CD8-positive, alpha-beta T cell (primary cell): ENCODE measurements at places on chromosomes 11 and 22.

- no peak for DNase-seq
These were observed 154.1 kb downstream of the AASDHPPT start for GRCh38 chr11:106231591-106231990.

GRCh38 chr22:20257212-20258020 is 10.7 kb downstream of the RTN4R start:
- no peak for DNase-seq

GRCh38 chr11:101269990-101270660 is 140.5 kb upstream of the PGR start:
- no peak for DNase-seq

DNA sequence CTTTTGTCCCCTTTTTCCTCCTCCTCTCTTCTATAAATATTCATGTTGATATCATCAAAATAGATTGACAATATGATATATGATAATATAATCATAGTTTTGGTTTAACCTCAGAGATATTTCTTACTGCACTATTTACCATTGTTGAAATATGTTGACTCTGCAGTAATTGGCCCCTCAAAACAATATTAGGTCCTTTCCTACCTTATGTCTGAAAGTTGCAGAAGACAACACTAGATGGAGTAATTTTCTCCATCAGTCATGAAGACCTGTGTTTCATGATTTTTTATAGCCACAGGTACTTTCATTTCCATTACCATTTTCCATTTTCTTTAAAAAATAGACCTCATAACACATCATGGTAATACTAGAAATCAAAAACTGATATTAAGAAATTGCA is 284.4 kb downstream of the LUZP2 start:
- DNase-seq = no peak

GRCh38 chr11:6889835-6890234 is 2.5 kb downstream of the OR2D2 start:
- DNase-seq = no peak

DNA sequence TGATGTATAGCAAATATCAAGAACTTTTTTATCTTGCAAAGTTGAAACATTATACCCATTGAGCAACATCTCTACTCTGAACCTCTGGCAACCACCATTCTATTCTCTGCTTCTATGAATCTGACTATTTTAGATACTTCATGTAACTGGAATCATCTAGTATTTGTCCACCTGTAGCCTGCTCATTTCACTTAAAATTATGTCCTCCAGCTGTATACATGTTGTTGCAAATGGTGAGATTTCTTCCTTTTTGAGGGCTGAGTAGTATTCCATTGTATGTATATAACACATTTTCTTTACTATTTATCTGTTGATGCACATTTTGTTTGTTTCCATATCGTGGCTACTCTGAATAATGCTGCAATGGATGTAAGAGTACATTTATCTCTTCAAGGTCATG is 476.3 kb upstream of the LRRC4C start:
- DNase-seq = no peak

GRCh38 chr22:17929909-17930308 is 94.5 kb downstream of the MICAL3 start:
- DNase-seq = no peak

- no peak for DNase-seq
These were observed 49.2 kb upstream of the KCNQ1OT1 start for GRCh38 chr11:2748814-2749554.

DNA sequence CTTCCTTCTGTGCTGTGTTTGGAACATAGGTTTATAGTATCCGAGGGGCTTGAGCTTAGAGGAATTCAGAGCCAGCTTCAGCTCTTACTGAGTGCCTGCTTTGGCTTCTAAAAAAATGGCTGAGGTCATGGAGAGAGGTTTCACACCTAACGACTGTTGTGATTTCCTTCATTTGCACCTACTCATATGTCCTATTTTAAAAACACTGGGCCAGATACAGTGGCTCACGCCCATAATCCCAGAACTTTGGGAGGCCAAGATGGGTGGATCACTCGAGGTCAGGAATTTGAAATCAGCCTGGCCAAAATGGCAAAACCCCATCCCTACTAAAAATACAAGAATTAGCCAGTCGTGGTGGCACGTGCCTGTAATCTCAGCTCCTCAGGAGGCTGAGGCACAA is 38.3 kb upstream of the SYT13 start:
- DNase-seq = no peak

DNA sequence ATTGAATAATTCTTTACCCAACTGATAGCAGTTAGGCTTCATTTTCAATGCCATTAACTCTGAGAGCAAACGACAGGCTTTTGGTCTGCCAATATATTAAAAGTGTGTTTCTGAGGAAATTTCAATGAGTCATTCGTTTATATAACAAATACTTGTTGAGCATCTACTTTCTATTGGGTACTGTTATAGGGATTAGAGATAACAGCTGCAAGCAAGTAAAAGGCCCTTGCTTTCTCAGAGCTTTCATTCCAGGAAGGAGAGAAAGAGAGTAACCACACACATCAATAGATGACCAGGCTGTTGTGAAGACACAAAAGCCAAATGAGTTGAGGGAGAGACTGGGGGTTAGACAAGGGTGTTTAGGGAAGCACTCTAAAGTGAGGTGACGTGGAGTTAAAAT is 35.7 kb downstream of the CD44 start:
- DNase-seq = no peak

- DNase-seq = no peak
These were observed 12.9 kb upstream of the CAT start for GRCh38 chr11:34425867-34426266.

DNA sequence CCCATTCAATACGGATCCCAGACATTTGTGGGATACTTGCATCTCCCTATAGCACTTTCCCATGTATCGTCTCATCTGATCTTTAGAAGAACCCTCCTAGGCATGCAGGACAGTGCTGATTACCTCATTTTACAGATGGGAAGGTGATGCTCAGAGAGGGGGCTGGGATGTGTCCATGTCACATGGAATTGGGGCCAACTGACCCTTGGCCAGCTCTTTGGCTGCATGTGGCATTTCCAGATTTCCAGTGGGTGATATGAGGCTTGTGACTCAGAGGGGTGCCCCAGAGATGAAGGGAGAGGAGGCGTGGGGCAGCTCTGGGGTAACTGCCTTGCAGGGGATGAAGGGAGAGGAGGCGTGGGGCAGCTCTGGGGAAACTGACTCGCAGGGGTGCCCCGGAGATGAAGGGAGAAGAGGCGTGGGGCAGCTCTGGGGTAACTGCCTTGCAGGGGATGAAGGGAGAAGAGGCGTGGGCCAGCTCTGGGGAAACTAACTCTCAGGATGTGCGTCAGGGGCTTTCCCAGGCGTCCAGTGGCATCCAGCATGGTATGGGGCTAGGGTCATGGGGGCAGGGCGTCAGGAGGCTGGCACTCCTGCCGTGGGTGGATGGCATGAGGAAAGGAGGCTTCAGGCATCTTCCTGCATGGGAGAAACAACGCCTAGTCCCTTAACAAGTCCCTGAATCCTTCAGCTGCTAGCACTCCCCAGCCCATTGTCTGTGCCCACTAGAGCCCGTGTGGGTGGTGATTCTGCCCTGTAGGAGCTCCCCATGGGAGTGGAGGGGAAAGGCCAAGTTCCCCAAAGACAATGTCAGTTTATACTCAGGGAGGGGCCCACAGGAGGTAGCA is 11.9 kb upstream of the CERK start:
- DNase-seq = peak; percentile 50

DNA sequence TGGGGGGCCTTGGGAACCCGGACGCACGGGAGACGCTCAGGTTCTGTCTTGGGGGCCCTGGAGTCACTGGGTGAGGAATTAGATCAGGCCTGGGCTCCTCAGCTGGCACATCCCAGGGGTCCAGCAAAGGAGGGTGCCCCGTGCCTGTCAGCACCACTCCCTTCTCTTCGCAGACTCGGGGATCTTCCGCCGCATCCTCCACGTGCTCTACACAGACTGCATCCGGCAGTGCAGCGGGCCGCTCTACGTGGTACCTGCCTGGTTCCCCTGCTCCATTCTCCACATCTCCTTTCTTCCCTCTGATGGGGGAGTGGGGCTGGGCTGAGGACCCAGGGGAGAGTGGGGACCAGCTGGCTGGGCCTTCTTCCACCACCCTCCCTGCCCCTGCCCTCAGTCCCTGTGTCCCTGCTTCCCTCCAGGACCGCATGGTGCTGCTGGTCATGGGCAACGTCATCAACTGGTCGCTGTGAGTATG is 6.7 kb upstream of the TAGLN start:
- no peak for DNase-seq

- no peak for DNase-seq
These were observed 19.5 kb upstream of the FLRT1 start for GRCh38 chr11:64015935-64016845.

DNA sequence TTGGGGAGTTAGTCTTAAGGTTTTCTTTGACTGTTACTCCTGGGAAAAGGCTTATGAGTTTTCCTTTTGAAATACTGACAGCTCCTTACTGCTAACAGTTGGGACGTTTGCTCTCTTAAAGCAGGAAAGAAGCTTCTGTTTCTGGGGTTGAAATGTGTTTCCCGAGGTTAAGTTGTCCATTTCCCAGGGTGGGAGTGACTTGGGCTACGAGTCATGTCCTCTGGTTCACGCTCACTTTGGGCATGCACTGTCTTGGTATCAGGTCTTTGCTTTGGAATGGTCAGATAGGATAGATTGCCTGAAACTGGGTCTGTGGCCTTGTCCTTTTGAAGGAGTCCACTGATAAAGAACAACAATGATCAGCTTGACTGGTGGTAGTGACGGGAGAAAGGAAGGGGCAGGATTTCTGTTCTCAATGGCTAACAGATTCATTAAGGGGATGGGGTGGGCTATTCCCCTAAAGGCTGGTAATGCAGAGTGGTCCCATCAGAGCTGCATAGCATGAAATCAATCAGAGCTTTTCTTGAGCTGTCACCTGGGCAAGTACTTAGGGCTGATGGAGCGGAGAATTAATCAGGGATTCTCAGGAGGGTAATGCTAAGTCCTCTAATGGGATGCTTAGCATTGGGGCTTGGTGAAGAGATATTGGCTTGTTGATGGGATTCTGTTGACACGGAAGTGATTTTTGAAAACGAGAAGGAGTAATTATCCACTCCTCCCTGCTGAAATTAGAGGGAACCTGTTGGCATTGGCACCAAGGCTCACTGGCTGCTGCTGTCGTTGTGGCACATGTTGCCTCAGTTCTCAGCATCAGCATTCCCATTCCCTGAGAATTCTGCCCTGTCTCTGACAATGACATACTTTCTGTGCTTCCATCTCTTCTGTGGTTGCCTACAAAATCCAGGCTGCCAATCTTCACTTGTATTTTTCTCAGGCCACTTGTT is 81.6 kb downstream of the TEAD1 start:
- no peak for DNase-seq

DNA sequence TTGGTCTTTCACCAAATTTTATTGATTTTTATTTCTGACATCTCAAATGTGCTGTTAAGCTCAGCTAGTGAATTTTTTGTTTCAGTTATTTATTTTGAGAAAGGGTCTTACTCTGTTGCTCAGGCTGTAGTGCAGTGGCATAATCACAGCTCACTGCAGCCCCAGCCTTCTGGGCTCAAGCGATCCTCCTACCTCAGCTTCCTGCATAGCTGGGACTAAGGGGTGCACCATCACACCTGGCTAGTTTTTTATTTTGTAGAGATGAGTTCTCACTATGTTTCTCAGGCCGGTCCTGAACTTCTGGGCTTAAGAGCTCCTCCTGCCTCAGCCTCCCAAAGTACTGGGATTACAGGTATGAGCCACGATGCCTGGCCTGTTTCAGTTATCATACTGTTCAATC is 282.0 kb downstream of the SBF2 start:
- DNase-seq = no peak

DNA sequence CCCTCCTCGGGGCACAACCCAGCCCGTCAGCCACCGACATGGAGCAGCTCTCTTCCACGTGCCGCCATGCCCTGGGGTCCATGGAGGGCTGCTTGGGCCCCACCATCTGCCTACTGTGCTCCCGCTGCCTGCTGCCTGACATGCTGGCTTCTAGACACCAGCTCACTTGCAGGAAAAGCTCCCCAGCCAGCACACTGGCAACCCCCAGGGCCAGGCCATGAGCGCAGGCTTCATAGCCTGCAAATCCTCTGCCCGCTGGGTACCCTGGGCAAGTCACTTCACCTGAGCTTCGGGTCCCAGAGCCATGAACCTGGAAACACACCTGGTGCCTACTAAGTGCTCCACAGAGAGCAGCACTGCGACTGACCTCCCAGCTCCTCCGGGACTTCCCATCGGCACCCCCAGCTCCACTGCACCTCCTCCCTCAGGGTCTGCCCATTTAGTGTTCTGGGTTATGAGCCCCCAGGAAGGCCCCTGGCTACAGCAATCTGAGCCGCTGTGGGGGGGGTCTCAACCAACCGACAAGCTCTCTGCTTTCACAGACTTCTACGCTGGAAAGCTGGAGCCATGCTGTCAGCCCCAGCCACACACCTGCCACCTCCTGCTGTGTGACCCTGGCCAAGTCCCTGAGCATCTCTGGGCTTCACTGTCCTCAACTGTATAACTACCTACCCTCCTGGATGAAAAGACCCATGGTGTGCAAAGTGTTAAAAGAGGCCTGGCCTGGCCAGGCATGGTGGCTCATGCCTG is 139.2 kb downstream of the CRYBB2 start:
- DNase-seq = no peak

DNA sequence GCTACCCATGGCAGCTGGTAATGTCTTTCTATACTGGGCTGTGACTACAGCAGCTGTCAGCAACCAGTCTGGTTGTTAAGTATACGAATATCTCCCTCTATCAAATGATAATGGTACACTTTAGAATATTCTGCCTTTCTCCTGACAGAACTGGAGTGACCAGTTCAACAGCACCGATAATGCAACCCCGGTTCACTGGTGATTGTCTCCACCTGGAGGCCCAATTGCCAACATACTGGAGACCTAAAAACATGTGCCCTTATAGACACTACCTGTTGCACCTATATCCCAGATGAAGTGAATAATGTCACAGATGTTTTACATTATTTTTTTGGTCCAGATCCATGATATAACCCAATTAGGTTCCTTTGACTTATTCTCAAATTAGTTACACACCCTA is 21.1 kb downstream of the OR5P2 start:
- no peak for DNase-seq

DNA sequence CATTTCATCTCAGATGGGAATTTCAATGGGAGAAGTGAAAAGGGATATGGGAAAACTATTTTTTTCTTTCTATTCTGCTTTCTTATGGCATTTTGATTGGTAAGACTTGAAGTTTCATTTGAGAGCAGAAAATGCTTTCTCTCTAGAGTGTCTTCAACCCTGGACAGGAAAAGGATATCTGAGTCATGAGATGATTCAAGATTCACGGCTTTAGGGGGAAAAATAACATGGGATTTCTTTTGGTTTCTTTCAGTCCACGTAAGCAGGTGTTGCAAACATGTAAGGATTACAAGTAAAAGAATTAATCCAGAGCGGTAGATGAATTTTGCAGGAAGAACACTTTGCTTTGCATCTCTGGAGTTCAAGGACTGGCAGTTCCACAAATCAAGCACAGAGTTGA is 1001.0 kb upstream of the TENM4 start:
- DNase-seq = no peak

GRCh38 chr11:70761094-70761907 is 363.0 kb downstream of the CTTN start:
- no peak for DNase-seq
